ENCODE measurements at places on chromosomes 5 and 9. TPM values are rescaled to one million over a fixed set of nuclear protein-coding genes. Genes with fewer than 3 reads are reported as not detected.

Gene FOXD1
- 0.10 TPM for total RNA-seq

GRCh38 chr5:5017827-5018577 lies 122.1 kb upstream of the ADAMTS16 start:
- H3K27ac ChIP-seq: no peak overlapping the region
- no peak overlapping the region for H3K4me3 ChIP-seq
- H3K27me3 ChIP-seq: no peaks in the 10 kb centered on the region
- no peaks in the 10 kb centered on the region for H3K4me1 ChIP-seq
- no peaks in the 10 kb centered on the region for H3K36me3 ChIP-seq

DNA sequence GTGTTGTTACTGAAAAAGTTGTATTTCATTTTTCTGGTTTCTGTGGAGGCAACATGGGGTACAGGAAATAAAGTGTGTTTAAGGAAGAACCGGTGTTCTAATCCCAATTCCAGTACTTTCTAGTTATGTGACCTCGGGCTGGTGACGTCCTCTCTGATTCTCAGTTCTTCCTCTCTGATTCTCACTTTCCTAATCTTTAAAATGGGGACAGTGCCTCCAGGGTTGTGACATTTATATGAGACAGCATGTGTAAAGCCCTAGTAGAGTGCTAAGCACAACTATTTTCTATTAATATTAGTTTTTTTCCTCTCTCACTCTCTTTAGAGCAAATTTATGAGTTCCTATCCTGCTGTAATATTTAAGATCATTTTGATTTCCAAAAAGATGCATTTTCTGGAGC lies 50.9 kb upstream of the PTPDC1 start:
- no peak for DNase-seq
- no peak overlapping the region for H3K27ac ChIP-seq
- no peaks in the 10 kb centered on the region for H3K27me3 ChIP-seq

Gene HIGD2A
- total RNA-seq: 131 TPM

Data from ovary (tissue), 10 donors.